ENCODE measurements at places on chromosomes 3 and 15. TPM values are rescaled to one million over a fixed set of nuclear protein-coding genes. Genes with fewer than 3 reads are reported as not detected.

GRCh38 chr3:175456466-175456865 is 597.3 kb downstream of the NAALADL2 start:
- peak; percentile 32 for DNase-seq

DNA sequence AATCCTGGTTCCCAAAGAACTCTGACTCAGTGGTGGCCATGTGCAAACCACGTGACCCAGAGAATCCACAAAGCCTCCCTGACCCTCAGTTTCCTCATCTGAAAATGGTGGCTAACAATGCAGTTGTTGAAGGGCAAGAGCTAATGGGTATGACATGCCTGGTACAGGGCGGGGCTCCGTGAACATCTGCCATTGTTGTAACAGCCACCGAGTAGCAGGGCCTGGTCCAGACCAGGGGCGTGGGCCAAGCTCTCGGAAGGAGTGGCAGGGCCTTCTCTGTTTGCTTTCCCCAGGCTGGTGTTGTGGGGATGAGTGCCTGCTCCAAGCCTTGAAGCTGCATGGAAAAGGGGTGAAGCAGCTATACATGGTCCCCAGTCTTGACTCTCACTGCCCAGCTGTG is 13.4 kb downstream of the MAPKAPK3 start:
- DNase-seq: no peak

- no peak for DNase-seq
Observed at GRCh38 chr3:101144105-101144504, 150.9 kb upstream of the ABI3BP start.

Gene CACNA2D2
- total RNA-seq: not detected

- DNase-seq: peak; percentile 67
Observed at GRCh38 chr3:195140816-195141793, 129.9 kb downstream of the XXYLT1 start.

Gene AMIGO3
- 0.27 TPM for total RNA-seq

- DNase-seq: no peak
Observed at GRCh38 chr15:59252137-59252536, 45.5 kb downstream of the LDHAL6B start.

GRCh38 chr3:7760718-7761117 is 740.9 kb upstream of the LMCD1 start:
- no peak for DNase-seq

Gene PLCB2
- total RNA-seq: not detected

- no peak for DNase-seq
Observed at GRCh38 chr3:140250945-140251344, 316.0 kb downstream of the CLSTN2 start.

GRCh38 chr15:33154351-33155166 is 40.0 kb downstream of the FMN1 start:
- no peak for DNase-seq

DNA sequence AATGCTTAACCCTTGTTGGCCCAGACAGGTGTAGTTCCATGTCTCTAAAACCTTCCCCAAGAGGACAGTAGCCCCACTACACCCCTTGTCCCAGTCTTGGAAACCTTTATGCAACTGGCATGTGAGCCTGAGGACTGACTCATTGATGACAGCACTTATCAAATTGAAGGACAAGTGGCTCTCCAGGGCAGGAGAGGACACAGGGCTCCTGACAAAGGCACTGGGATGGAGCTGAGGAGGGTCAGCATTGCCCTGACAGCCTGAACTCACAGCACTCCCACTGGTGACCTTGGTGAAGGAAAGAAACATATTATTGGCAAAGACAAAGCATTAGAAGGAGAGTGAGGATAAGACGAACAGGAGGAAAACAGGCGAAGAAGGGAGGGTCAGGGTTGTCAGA is 139.9 kb downstream of the EPHB1 start:
- no peak for DNase-seq

Gene IFRD2
- 45.3 TPM for total RNA-seq

DNA sequence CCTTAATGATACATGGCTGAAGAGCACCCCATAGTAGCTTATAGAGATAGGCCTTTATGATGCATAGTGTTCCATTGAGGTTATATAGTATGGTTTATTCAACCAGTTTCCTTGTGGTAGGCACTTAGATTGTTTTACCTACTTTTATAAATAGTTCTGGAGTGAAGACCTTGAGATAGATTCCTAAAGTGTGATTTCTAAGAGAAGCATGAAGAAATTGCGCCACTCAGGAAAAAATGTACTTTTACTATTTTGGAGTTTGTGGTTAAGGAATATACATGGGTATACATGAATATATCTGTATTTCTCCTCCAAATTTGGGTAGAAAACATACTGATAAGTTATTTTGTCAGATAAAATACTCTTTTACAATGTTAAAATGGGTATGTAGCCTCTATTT is 70.5 kb downstream of the CHD2 start:
- peak; percentile 18 for DNase-seq

- no peak for DNase-seq
Observed at GRCh38 chr3:188076176-188076575, 77.8 kb upstream of the LPP start.

DNA sequence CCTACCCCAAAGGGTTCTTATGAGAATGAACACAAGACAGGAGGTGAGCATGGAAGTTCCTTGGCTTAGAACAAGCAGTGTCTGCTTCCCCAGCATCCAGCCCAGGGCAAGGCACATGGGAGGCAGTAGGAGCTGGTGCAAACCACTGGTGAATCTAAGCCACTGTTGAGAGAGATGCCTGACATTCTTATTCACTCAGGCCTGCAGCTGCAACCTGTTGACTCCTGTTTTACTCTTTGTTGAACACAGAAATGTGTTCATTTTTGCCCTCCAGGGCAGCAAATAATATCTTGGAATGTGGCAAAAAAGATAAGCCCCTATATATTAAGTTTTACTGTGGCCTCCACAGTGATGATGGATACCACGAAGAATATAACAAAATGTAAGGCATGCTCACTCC is 8.9 kb upstream of the PAK6 start:
- DNase-seq: no peak

Gene CTDSPL2
- total RNA-seq: 108 TPM

Gene FMN1
- total RNA-seq: 9.2 TPM

DNA sequence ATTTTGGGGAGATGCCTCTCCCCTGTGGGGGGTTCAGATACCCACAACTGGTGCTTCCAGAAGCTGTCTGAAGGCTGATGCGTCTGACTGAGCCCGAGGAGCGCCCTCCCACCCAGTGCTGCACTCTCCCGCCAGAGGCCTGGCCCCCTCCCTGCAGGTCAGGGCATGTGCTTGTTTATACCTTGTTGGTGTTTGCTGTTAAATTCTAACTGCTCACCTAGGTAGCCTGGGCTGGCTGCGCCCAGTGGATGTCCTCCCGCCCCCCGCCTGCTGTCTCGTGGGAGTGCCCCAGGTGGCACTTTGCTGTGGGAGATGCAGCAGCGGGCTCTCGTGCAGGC is 12.9 kb downstream of the KLF13 start:
- no peak for DNase-seq

DNA sequence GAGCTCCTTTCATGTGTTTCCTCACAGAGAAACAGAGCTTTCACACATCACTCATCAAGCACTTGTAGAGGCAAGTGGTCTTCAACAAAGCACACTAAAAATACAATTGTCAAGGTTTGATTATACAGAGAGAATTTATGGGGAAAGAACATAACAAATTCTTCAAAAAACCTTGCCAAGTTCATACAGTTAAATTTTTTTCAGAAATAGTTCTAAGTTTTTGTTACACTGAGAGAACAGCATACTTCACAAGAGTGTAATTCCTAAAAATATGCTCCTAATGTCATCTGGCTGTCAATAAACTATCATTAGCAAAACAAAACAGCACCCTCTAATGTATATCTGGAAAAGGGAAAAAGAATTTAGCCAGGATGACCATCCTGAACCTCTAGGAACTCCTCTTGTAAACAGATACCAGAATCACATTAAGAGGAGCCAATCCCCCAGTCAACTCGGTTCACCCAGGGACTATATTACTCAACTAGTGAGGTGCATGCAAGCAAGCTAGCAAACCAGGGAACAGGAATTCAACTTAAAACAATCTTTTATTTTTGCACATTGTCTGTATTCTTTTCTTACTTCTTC is 63.3 kb downstream of the RAD18 start:
- no peak for DNase-seq

Gene GLDN
- total RNA-seq: 13.3 TPM

Gene SYNPR
- not detected for total RNA-seq

GRCh38 chr3:6326771-6327170 is 534.1 kb upstream of the GRM7 start:
- DNase-seq: no peak

GRCh38 chr3:36792342-36792741 is 28.0 kb upstream of the DCLK3 start:
- DNase-seq: peak; percentile 39

Gene TLR9
- total RNA-seq: not detected

GRCh38 chr15:58038426-58039078 is 27.0 kb downstream of the ALDH1A2 start:
- peak; percentile 26 for DNase-seq

- DNase-seq: no peak
Observed at GRCh38 chr15:75192307-75192706, 9.4 kb upstream of the C15orf39 start.

Gene C15orf61
- 5.8 TPM for total RNA-seq

Gene PCSK6
- 0.81 TPM for total RNA-seq

- DNase-seq: peak; percentile 72
Observed at GRCh38 chr3:71395927-71396695, 187.4 kb downstream of the FOXP1 start.

DNA sequence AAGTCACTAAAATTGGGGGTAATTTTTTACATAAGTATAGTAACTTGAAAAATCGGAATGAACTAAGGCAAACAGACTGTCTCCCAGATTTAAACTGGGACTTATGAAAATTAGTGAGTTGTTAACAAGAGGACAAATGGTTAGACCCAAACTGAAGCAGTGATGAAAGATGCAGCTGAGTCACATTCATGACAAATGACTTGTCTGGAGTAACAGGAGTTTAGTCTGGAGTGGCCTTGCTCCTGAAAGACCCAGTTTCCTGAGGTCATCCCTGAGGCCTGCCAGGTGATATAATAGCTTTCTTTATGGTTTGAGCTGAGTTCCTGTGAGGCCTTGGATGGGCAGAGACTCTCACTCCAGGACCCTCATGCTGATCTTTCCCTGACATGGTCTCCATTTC is 9.6 kb upstream of the CTDSPL start:
- peak; percentile 58 for DNase-seq

Gene WDR93
- 0.49 TPM for total RNA-seq

DNA sequence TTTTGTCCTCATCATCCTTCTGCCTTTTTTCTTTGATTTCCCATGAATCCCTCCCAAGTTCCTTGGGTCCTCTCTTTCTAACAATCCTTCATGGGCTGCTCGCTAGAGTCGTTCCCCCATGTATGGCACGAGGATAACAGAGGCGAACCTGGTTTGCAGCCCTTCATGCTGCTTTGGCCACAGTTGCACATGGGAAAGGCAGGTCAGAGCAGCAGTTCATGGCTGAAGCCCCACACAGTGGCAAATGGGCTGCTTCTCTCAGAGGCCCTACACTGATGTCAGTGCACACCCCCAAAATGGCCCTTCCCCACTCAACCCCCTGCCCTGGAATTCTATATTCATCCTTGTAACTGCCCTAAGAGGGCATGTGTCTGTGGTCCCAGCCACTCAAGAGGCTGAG is 335.4 kb upstream of the IGF1R start:
- DNase-seq: no peak

GRCh38 chr3:88589138-88589537 is 439.4 kb downstream of the C3orf38 start:
- DNase-seq: no peak

DNA sequence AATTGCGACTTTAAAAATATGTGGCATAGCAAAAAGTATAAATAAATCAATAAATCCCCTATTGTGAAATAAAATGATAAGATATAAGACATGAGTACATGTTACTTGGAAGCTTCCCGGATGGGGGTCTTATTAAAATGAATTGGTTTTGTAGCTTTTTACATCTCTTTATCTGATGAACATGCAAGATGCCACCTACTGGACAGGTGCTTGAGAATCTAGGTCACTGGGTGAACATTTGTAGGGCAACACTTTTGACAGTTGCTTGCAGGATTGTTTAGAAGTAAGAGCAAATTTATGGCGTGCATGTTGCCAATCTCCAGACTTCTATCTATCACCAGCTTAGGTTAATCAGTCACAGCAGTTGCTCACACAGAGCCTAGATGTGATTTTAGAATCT is 362.7 kb upstream of the SUCLG2 start:
- DNase-seq: no peak

GRCh38 chr3:126961191-126961790 is 21.6 kb upstream of the PLXNA1 start:
- DNase-seq: peak; percentile 89

- DNase-seq: peak; percentile 83
Observed at GRCh38 chr3:151816091-151816604, 2.2 kb downstream of the AADAC start.

GRCh38 chr3:153619268-153619667 is 457.2 kb downstream of the RAP2B start:
- DNase-seq: no peak

Data from fibroblast of the aortic adventitia (primary cell).